RWPE1 (cell line): ENCODE measurements at places on chromosomes 12 and 14.
A peak's percentile ranks its signal among the peaks of the same experiment; 100 is the strongest.

DNA sequence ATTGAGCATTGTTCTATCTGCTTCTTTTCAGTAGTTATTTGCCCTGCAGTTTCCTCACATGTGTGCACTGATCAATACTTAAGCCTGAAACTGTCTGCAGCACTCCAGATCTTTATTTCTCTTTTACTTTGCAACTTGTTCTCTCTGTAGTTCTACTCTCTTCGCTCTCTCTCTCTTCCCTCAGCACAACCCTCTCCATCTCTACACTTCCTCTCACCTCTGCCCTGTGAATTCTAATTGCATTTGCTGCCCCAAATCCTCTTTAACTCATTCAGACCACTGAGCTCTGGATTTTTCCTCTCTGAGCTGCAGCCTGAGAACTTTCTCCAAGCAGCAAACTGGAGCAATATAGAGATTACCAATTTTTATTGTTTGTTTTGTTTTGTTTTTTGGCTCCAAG, 1035.5 kb downstream of the FSCB start:
- DNase-seq: no peak

- no peak for DNase-seq
Observed at GRCh38 chr12:108886873-108887629, 7.2 kb downstream of the DAO start.

DNA sequence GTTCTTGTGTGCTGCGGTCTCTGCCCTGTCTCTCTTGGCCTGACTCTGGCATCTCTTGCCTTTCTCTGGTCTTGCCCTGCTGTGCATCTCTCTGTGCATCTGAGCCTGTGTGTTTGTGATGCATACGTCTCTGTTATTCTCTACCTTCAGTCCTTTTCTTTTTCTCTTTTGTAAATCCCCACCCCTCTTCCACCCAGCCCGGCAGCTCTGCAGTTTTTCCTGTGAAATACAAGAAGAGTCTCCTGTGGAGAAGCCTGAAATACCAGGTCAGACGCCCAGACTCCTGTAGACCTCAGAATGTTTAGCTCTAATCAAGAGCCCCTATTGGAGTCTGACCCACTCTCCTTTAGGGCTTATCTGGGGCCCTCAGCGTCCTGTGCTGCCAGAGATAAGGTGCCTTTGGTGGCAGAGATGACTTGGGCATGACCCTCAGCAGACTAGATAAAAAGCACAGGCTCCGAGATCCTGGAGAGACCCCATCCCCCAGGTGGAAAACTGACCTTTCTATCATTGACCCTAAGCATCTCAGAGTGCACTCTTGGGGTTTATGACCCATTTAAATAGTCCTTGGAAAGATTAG, 167.5 kb upstream of the SRRM4 start:
- no peak for DNase-seq

DNA sequence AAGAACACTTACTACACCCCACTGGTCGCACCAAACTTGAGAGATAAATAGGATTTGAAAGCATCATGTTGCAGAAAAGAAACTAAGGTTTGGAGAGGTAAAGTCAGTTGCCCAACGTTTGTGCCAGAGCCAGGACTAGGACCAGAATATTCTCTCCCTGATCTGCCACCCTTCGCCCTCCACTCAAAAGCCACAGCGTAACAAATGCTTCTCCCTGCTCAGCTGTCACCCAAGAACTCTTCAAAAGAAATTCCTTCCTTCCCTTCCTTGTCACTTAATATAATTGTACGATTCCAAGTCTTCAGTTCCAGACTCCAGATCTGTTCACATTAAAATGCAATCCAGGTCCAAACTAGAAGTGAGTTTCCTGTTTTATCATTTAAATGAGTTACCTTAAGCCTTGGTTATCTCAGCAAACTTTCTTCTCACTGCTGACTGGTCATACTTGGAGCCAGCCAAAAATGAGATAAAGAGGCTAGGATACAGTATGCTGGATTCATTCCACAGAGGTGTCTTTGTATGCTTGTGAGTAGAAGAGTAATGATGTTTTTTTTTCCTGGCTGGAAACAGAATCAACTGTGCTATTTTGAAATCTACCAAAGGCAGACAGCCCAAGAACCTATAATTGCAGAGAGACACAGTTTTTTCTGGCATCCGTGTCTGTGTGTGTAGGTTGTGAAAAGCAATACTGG, 12.8 kb upstream of the PPFIBP1 start:
- DNase-seq: no peak

DNA sequence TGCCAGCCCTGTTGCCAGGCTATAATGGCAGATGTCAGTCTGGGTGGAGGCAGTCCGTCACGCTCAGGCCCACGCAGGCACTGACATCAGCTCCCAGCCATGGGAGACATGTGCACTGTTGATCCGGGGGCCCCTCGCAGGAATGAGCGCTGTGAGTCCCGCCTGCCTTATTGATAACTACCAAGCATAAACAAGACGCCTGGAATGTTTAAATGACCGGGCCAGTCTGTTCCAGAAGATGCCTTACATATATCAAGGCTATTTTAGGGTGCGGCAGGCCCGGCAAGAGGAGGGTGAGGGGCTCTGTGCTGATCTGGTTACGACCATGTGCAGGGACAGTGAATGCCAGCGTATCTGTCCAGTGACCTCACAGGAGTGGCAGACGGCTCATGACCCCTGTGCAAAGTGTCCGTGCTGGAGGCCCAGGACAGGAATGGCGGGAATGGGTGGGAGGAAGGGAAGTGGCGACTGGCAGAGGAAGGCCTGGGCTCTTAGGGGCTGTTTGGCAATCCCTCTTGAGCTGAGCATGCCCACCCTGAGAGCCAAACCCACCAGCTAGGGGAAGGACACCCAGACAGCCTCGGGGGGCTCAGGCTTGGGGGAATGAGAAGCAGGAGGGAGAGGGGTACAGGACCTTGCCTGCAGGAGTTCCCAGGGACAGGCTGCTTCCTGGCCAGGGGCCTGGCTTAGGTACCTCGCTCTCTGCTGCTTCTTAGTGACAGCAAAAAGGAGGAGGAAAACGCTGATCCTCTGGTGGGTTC, 49.3 kb downstream of the DLK1 start:
- DNase-seq: no peak

- no peak for DNase-seq
Observed at GRCh38 chr14:74558655-74559054, 53.4 kb downstream of the LTBP2 start.

GRCh38 chr12:20187456-20187855, 180.9 kb upstream of the PDE3A start:
- no peak for DNase-seq

GRCh38 chr12:98227162-98227561, 288.2 kb upstream of the TMPO start:
- DNase-seq: no peak

DNA sequence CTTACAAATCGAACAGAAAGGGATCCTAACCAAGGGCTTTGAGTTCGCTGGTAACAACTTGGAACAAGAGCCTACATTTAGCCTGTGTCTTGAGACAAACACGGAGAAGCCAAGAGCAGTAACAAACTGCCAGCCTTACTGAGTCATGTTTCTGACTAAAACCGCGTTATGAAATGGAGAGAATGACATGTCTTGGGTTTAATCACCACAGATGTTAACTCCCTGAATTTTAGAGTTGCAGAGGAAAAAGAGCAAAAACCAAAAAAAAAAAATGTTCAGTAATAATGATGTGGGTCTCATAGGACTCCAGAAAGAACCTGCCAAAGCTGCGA, 1.0 kb downstream of the BLTP3B start:
- DNase-seq: peak; percentile 61

DNA sequence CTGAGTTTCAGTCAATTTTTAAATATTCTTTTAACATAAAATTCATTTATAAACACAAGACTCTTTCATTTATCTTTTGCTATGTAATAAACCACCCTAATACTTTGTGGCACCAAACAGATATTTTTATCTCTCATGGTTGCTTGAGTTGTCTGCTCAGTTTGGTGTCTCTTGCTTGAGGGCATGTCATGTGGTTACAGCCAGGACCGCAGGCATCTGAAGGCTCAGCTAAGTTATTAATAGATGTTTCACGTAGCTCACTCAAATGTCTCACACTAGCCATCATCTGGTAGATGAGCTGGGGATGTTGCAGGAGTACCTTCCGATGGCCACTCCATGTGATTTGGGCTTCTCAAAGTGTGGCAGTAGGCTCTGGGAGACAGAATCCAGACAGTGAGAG, 597.8 kb downstream of the ETNK1 start:
- DNase-seq: no peak

DNA sequence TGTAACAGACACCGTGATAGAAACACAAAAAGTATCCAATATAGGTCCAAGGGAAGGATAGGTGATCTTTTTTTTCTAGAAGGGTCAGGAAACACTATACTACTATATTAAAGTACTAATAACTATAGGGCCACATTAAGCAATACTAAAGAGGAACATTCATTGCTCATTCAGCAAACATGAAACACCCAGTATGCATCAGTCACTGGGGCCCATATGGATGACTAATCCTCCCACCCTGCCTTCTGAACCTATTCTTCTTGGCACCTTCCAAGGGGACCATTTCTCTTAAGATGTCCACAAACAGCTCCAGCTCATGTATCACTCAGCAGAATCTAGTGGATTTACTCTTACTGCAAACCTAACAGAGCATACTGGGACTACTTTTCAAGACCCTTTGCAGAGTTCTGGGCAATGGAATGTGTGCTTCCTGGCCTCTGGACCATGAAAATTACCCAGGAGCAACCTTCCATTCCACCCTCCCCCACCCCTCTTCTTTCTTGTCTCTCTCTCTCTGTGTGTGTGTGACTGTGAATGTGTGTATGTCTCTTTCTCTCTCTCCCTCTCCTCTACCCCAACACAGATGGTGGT, 187.9 kb downstream of the EPS8 start:
- peak; percentile 86 for DNase-seq

DNA sequence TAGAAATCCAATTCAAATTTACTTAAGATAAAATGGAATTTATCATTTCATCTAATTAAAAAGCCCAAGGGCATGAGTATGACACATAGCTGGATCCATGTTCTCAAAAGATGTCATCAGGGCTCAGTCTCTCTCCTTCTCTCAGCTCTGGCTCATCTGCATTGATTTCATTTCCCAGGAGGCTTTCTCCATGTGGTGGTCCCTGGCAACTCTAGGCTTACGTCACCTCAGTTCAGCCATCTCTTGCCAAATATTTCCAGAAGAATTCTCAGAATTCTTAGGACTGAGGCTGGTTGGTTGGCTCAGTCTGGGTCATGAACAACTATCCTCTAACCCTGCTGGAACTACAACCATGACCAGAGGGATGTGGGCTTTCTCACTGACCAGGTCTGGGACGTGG, 65.3 kb downstream of the FOS start:
- DNase-seq: no peak

- no peak for DNase-seq
Observed at GRCh38 chr12:81465191-81465590, 294.0 kb downstream of the PPFIA2 start.

- no peak for DNase-seq
Observed at GRCh38 chr12:116469344-116469743, 89.8 kb upstream of the MAP1LC3B2 start.

GRCh38 chr14:29637411-29637810, 290.2 kb downstream of the PRKD1 start:
- DNase-seq: no peak

DNA sequence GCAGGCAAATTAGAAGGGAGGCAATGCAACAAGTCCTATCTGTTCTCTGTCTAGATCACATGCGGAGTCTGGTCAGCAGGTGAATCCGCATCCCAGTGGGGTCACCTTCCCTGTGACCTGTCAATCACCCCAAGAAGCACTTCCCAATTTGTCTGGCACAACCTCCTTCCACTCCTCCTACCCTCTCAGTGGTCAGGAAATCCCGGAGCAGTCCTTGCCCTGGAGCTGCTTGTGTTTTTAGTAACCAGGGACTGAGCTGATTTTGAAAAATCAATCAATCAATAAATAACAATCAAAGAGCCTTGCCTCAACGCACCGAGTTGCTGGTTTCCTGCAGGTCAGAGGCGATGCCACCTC, 572 bp upstream of the ACSS3 start:
- no peak for DNase-seq

- DNase-seq: no peak
Observed at GRCh38 chr12:64824130-64824499, 332 bp upstream of the TBC1D30 start.

- no peak for DNase-seq
Observed at GRCh38 chr12:90989686-90990111, 15.1 kb downstream of the EPYC start.

DNA sequence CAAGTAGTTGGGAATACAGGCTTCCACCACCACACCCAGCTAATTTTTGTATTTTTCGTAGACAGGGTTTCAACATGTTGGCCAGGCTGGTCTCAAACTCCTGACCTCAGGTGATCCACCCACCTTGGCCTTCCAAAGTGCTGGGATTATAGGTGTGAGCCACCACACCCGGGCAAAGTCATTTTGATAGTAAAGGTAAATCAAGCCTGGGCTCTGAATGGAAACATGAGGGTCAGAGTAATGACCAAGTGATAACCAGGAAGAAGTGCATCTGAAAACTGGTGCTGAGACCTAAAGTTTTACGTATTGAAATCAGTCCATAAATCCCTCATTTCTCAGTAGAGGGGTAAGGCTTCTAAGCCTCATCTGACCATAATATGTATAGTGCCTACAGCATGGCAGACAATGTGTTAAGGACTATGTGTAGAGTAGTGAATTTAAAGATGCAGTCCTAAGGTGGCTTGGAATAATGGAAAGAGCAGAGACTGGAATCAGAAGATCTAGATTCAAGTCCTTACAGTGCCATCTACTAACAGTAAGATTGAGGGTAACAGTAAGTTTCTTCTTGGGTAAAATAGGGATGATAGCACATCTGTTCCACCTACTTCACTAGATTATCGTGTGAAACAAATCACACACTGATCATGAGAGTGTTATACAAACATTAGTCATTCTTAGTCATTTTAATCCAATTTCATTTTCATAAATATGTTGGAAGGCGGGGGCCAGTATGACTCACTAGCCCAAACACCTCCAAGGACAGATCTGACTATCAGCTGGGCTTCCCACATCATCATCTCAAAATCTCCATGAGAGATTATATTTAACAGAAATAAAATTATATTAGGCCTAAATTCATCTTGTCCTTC, 11.2 kb downstream of the MAP4K5 start:
- DNase-seq: peak; percentile 85

DNA sequence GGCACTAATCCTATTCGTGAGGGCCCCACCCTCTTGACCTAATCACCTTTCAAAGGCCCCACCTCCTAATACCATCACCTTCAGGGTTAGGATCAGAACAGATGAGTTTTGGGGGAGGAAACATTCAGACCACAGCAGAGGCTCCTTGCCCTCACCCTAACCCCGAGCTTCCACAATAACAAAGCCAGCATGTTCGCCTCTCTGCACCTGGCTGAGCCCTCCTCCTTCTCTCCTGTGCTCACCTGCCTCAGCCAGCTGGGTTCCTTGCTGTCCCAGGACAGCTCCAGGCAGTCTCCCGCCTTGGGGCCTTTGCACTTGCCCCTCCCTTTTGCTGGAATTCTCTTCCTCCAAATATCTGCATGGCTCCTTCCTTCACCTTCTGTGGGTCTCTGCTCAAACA, 9.7 kb upstream of the RAN start:
- DNase-seq: no peak

- peak; percentile 26 for DNase-seq
Observed at GRCh38 chr12:101877806-101878242, 444 bp downstream of the DRAM1 start.

- no peak for DNase-seq
Observed at GRCh38 chr14:34030864-34031263, 80.0 kb upstream of the EGLN3 start.
